ENCODE measurements at places on chromosomes 3 and 15.

- DNase-seq: no peak
These were observed 135.1 kb upstream of the UBP1 start for GRCh38 chr3:33575311-33575710.

GRCh38 chr15:33111041-33111451, 83.5 kb downstream of the FMN1 start:
- no peak for DNase-seq

DNA sequence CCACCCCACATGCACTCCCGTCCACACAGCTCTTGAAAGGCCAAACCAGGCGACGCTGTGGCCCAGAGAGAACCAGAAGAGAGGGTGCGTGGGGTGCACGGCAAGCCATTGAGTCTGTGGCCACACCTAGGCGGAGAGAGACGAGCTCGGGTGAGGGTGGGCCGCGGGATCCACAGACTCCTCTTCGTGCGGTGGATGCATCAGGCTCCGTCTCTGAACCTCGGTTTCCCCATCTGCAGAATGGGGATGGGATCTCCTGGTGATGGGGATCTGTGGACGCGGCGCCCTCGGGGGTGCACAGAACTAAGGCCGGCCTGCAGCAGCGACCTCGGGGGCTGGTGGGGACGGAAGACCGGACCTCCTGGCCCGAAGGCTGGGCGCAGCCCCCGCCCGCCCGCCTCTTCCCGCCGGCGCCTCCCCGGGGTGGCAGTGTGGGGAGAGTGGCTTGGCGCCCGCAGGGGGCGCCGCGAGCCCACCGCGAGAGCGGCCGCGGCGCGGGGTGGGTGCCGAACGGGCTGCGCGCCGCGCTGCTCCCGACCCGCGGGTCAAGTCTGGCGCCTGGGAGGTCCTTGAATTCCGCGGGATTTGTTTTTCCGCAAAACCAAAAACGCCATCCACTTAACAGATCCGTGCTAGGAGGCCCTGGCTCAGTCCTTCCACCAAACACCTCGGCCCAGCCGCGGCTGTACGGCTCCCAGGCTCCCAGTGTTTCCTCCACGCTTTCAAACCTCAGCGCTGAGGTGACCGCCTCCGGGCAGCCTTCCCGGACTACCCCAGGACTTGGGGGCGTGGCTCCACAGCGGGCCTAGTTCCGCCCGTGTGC, 13.2 kb upstream of the ADPGK start:
- DNase-seq: peak; percentile 36

GRCh38 chr3:52820736-52821135, 9.7 kb downstream of the ITIH4 start:
- no peak for DNase-seq

- DNase-seq: no peak
These were observed 59.3 kb downstream of the MEIS2 start for GRCh38 chr15:37041042-37041441.

DNA sequence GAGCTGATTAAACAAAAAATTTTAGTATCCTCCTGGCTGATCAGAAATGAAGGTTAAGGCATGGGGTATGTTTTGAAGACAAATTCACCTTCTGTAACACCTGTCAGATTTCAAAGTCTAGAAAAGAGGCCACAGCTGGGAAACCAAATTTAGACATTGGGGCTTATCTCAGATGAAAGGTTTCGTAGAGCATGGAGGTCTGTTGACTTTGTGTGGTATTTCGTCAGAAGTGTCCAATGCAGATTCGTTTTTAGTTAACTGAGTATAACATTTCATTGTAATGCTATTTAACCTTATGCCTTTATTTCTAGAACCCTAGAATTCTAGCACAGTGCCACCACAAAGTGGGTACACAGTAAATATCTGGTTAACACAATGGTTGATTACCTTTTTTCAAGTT, 61.7 kb downstream of the FNDC3B start:
- DNase-seq: no peak

DNA sequence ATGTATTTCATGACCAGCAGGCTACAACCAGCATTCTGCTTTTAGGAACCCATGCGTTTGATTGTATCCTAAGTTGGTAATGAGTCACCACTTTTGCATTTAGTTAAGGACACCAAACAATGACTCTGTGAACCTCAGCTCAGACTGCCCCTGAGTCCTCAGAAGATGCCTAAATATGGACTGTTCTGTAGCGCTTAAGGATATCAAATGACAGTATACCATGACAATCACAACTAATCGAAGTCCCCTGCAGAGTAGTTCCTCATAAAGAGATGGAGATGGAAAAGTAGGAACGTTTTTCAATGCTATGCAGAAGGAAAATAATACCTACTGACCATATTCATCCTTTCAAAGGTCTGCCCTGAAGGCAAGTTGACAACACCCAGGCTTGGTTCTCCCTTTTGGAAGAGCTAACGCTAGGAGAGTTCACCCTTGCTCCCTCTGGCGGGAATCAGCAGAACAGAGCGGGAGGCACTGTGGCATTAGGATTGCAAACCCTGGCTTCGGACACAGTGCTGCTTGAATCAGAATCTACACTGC, 508.6 kb downstream of the FHIT start:
- DNase-seq: no peak

DNA sequence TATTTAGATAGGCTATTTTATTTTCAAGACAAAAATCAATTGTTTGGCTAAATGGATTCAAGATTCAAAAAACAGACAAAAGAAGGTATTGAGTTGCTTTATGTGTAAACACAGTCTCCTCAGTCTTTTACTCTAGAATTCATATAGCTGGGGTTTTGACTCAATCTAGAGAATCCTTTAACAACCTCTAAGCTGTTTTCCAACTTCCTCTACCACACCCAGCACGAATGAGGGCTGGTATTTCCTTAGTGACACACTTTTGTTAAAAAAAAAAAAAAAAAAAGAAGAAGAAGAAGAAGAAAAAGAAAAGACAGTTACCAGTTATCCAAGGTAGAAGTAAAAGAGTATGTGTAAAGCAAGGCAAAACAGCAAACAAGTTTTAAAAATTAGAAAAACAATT, 732.8 kb upstream of the GOLIM4 start:
- no peak for DNase-seq

GRCh38 chr3:112132554-112132953, 494 bp downstream of the GCSAM start:
- no peak for DNase-seq

GRCh38 chr3:141605883-141606282, 119.1 kb downstream of the RASA2 start:
- DNase-seq: no peak

- DNase-seq: no peak
These were observed 14.4 kb downstream of the ABHD17C start for GRCh38 chr15:80709542-80709941.

DNA sequence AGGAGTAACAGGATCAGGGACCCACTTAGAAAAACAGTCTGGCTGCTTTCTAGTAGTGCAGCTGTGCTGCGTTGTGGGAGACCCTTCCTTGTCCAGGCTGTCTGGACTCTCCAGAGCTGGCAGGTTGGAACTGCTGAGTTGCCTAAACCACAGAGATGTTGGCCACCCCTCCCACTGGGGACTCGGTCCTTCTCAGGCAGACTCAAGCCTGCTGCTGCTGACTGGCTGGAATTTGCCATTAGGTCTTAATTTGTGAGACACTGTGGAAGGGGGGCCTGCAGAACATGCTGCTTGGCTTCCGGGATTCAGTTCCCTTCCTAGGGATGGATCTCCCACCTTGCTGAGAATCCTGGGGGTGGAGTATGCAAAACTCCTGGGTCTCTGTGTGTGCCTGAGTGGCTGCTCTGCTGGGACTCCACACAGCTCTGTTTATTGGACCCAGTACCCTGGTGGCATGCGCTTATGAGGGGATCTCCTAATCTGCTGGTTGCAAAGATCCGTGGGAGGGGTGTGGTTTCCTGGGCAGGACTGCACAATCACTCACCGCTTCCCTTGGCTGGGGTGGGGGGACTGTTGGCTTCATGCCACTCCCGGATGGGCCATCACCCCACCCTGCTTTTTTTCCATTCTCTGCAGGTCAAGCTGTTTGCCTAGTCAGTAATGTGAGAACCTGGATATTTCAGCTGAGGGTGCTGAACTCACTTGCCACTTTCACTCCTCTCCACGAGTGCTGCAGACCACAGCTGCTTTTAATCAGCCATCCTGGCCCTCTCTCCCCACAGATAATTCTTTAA, 150.5 kb downstream of the CFAP20DC start:
- peak; percentile 19 for DNase-seq

- DNase-seq: no peak
These were observed 111.8 kb upstream of the ADAMTS9 start for GRCh38 chr3:64799606-64800005.

DNA sequence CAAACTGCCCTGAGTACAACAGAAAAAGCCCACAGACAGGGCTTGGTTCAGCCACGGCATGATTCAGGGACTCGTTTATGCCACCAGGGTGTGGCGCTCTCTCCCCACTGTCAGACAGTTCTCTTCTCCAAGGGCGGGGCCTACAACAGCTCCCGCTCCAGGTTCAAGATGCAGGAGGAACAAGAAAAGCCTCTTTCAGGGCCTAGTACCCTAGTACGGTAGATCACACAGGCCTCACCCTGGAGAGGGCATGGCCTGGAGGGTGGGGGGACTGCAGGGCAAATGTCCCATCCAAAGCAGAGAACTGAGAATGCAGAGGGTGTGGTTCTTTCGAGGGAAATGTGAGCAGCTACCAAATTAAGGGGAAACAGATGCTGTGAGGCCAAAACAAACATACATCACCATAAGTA, 12.0 kb downstream of the MESD start:
- DNase-seq: peak; percentile 23

DNA sequence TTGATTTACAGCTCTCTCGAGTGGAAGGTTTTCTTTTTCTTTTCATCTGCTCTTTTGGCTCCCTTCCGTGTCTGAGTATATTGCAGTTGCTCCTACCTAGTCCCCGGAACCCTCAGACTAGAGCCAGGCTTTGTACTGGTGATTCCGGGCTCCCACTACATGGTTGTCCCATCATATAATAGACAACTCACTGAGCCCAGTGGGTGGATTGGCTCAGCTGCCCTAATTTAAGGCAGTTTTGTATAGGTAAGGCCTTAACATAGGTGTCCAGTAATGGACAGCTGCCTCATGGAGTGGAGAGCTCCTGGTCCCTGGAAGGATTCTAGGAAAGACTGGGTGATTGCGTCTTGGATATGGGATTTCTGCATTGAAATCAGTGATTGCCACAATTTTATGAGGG, 58.0 kb downstream of the KY start:
- no peak for DNase-seq

DNA sequence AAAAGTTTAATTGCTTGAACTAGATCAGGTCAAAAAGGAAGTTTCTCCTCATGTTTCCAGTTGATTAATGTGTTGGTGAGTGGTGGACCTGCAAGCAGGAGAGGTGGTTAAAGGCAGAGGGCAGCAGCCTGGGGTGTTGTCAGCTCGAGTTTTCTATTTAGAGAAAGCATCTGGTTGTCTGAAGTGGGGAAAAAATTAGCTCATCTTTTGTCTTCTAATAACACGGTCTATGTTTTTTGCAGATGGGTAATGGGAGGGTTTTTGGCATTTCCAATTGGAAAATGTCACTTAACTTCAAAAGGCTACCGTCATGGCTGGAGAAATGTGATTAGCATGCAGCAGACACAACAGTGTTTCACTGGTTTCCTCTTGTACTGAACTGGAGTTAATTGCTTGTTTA, 122.6 kb downstream of the ITPR1 start:
- no peak for DNase-seq

GRCh38 chr3:75075158-75075557, 460.7 kb upstream of the CNTN3 start:
- DNase-seq: no peak
